ENCODE measurements at places on chromosomes 6 and 20.
A peak's percentile ranks its signal among the peaks of the same experiment; 100 is the strongest.

DNA sequence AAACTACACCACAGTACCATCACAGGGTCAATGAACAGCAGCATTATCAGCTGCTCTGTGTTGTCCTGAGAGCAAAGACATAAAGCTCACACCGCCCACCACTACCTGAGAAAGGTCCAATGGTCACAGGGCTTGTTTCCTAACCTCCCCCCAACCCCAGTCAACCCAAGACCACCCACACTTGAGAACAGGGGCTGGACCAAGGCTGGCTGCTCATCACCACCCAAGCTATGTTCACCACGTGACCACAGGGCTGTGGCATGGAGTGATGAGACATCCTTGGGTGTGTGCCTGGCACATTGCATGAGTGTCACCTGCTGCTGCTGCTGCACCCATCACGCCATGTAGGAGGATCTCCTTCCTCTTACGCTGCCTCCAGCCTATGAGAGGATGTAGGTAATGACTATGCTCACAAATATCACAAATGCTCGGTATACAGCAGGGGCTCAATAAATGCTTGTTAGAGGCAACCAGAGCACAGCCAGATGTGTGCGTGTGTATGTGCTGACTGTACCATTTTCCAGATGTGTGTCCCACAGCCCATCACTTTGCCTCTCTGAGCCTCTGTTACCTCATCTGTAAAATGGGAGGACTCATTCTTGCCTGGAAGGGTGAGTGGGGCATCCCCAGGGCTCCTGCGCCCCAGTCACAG lies 23.3 kb upstream of the SIRPA start:
- DNase-seq: no peak

- no peak for DNase-seq
Observed at GRCh38 chr20:47281376-47281775, 75.1 kb downstream of the ZMYND8 start.

- no peak for DNase-seq
Observed at GRCh38 chr20:38338849-38339520, 7.3 kb upstream of the LBP start.

DNA sequence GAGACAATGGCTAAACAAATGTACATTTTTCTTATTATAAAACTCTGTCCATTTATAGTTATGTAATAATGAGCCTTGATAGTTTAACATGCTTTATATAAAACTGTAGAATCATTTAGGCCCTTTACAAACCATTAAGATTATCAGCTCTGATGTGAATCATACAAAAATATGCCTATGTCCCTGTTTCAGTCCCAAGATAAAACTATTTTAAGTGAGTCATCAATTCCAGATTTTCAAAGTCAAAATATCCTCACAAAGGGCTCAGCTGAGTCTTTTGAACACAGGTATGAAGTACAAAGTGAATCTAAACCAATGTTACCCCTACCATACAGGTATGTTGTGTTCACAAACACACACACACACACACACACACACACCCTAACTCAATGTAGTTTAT lies 88.0 kb downstream of the PTPRK start:
- no peak for DNase-seq

DNA sequence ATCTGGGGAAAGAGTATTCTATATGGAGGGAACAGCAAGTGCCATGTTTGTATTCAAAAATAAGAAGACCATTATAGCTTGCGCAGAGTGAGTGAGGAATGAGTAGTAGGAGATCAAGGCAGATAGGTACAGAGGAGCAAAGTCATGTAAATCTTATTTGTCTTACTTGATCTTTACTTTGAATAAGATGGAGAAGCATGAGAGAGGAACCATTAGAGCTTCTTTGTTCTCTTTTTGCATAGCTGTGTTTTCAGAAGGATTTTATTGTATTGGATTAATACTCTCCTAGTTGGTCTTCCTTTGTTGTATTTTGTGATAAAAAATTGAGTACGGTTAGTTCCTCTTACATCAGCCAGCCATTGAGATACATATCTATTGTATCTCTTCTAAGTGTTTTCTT lies 88.4 kb downstream of the SCAF8 start:
- DNase-seq: no peak

DNA sequence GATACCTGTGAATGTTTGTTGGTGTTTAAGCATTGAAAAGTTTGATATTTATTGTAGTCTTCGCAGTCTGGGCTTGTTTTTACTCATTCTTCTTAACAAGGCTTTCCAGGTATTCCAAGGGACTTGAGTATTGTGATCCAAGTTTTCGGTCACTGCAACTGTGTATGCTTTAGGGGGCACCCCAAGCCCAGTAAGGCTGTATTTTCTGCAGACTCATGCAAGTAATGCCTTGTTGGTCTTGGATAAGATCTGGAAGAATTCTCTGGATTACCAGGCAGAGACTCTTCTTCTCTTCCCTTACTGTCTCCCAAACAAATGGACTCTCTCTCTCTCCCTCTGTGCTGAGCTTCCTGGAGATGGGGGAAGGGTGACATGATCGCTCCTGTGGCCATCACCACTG lies 82.1 kb downstream of the RFPL4B start:
- DNase-seq: no peak

DNA sequence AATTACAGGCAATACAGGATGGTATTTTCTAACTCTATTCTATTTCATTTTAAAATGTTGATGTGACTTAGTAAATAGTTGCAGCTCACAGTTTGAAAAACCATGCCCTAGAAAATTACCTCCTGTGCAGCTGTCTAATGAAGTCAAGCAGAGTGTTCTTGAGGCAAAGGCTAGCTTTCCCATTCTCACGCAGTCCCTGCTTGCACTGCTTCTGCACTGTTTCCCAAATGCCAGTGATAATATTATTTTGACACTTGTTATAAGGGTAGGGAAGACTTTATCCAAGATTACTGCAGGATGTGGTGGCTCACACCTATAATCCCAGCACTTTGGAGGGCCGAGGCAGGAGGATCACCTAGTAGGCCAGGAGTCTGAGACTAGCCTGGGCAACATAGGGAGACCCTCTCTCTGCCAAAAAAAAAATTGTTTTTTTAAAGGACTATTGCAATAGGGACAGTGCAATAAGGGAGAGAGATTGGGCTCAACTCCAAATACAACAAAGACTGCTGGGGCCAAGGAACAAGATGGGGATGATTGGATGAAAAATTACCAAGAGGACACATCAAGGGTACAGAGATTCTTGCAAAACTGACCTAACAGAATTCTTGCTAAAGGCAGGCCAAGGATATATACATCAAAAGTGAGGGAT lies 196.1 kb downstream of the LY86 start:
- DNase-seq: no peak

- DNase-seq: no peak
Observed at GRCh38 chr6:1860756-1861348, 251.1 kb downstream of the FOXC1 start.

GRCh38 chr6:21965953-21966539 lies 330.8 kb downstream of the PRL start:
- DNase-seq: no peak

- no peak for DNase-seq
Observed at GRCh38 chr6:25154034-25154596, 125.1 kb upstream of the CARMIL1 start.

GRCh38 chr6:81534934-81535465 lies 217.5 kb downstream of the TENT5A start:
- no peak for DNase-seq

DNA sequence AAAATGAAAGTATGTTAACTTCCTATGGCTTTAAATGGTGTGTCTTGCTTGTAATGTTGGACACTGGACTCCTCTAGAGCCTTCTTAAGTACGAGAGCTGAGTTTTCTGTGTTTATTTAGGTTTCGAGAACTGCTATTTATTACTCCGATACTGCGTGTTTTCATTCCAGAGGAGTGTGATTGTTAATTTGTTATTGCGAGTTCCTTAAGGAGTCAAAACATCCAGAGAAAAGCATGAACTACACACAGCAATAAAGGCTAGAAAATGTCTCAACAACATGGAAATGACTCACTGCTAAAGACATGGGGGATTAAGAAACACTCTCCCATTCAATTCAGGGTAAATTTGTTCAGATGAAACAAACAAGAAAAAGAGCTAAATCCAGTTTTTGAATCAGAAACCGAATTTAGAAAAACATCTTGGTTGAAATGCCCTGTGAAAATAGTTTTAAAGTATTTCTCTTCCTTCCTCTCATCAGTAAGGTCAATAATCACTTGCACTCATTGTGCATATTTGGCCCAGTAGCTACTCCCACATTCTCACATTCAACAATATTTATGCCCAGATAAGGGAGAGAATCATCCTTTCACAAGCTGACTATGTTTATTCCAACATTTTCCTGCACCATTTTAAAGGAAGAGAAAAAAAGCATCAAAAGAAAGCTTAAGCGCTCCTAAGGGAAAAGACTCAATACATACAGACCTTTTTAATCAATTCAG lies 36.0 kb downstream of the ATXN1 start:
- no peak for DNase-seq

DNA sequence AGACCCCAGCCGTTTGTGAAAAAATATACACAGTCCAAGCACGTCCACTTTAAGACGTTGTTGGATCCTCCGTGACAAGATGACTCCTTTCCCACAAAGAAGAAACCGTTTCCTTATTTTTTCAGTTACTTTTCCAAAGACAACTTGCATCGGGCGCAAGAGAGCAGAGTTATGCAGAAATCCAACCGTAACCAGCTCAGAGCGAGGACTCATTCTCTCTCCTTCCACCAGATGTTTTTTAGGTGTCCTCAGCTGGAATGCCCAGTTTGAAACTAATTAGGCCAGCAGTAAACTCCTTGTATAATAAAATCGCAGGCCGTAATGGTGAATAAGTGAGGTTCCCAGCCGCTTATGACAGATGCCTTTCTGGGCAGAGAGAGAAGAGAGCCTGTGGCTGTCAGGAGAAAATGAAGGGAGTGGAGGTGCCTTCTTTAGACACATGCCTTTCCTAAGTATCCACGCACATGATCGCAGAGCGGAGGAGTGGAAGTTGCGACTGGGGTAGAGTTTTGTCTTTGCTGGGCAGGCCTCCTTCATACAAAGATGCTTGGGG lies 2.8 kb downstream of the EYA2 start:
- DNase-seq: no peak

- no peak for DNase-seq
Observed at GRCh38 chr20:3740615-3741301, 8.3 kb downstream of the HSPA12B start.

DNA sequence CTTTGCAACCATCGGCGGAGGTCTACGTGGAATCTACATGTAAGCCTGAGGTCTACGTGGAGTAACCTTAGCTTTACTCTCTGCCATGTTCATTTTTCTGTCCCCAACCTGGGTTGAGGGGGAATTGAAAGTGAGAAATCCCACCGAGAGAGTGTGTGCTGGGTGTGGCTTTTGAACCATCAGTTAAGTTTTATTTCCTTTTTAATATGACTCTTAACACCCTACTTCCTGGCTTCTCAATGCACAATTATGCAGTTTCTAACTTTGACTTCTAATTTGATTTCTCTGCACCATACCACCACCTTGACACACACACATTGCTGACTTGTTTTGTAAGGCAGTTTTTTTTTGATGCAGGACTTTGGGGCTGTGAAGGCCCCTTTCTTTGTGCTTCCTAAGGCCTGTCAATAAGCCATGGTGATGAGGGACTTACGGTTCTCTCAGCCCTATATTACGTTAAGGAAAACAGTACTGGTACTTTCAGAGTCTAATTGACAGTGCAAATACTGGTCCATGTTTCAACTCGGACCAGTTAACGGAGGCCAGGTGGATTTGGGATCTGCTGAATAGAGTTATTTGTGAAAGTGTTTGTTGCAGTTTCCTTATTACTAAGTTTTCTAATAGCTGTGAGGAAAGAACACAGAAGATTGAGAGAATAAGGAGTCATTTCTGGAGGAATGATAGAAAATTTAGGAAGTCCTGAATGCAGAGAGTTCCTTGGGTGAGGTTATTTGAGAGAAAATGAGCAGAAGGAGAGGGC lies 206.5 kb downstream of the JARID2 start:
- peak; percentile 13 for DNase-seq

- no peak for DNase-seq
Observed at GRCh38 chr6:30113003-30113759, at the start of gene TRIM31. TSS of gene TRIM31 (minus strand) at chr6:30113090. CDS start at chr6:30112805, 285 bp downstream.

DNA sequence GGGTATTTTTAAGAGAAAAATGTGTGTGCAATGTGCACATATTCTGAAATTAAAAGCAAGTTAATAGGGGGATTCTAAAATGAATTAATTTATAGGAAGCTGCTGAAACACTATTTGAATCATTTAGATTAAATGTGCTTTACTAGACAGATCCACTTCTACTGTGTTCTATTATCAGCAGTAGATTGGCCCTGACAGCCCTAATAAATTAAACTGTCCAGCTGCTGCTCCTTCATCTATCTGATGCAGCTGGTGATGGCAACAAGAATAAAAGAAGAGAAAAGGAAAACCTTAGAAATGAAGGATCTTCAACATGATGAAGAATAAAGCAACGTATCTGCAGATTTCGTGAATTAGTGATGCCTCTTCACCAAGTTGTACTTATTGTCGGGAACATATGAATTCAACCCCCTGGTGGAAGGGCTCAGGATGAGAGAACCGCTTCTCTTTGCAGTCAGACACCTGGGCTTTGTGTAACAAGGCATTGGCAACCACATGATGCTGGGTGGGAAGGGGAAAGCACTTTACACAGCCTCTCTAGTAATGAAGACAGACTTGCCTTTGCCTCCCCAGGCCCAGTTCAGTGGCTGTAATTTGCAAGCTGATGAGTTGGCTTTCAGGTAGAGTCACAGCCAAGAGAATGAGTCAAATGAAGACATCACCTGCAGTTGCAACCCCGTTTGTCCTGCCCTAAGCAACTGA lies 94.4 kb downstream of the LAMP5 start:
- no peak for DNase-seq

GRCh38 chr20:5448449-5449118 lies 131.8 kb upstream of the PROKR2 start:
- DNase-seq: peak; percentile 57

DNA sequence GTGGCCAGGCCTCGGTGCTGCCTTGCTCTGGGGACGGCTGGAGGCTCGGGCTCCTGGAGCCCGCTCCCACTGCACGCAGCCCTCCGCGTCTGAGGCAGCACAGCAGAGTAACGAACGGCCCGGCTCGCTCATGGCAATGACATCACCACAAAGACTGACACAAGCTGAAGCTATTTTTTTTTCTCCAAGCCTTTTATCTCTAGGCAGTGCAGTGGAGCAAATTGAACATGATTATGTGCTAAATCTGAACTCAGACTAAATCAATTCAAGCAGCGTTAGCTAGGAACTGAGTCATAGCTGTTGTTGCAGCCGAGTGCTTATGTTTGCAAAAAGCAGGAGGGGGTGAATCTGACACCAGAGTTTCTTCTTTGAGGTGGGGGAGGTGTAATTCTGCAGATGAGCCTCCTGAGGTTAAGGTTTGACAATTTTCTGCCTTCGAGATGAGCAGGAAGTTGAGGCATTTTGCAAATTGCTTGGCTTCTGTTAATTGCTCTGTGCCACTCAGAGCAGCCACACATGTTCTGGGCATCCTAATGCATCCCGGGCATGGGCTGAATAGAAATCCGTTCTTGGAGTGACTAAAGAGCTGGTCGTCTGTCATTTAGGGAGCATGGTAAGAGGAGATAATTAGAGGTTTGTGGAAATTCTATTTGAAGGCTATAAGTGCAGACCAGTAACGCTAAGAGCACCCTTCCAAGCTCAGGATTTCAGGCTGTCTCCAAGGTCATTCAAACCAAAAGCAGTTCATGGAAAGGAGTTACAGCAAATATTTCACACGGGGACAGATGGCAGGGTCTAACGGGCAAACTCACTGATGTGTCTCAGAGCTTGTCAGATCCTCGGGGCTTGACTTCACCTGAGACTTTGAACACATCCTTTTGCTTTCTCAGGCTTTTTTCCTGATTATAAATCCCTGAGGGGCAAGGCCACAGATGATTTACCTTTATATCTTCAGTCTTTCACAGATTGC lies 155.1 kb upstream of the ENPP5 start:
- DNase-seq: peak; percentile 7

All from OCI-LY7 (cell line).